Amniotic stem cell (primary cell): ENCODE measurements at places on chromosomes 1 and 21.

DNA sequence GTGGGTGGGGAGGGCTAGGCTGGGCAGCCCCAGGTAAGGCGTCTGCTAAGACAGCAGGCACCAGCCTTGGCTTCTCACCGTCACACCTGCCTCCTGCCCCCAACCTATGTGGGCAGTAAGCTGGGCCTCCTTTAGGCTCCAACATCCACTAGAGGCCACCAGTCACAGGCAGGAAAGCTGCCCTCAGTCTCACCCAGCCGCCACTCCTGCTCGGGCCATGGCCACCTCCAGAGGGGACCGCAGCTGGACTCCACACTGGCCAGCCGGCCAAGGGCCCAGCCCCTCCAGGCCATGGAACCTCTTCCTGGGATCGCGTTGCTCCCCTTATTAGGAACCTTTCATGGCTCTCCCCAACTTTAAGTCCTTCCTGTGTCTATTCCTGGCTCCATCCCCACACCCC is 74.5 kb downstream of the MRPL37 start:
- DNase-seq = no peak

DNA sequence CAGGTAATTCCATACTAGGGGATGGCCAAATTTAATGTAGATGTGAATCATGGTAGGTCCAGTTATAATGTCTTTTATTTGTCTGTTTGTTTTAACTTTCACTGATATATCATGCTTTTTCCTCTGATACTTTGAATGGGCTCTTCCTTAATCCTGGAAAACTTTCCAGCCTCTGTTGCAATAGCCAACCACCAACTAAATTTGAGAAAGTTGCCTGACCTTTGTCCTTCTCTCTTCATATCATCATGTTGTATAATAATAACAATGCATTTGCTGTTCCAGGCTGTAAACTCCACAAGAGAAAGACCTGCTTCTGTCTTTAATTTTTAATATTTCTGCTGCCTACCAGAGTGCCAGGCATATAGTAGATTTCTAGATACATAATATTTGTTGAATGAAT is 146.1 kb downstream of the HMCN1 start:
- DNase-seq = no peak

- DNase-seq = no peak
Measured at GRCh38 chr1:186286615-186287315, 88.3 kb downstream of the TPR start.

GRCh38 chr1:226428791-226429461 is 21.0 kb upstream of the PARP1 start:
- no peak for DNase-seq

- no peak for DNase-seq
Measured at GRCh38 chr21:35376406-35377135, 327.5 kb upstream of the RUNX1 start.

GRCh38 chr1:8276932-8277331 is 41.0 kb upstream of the SLC45A1 start:
- DNase-seq = no peak

GRCh38 chr1:180116964-180117763 is 37.5 kb upstream of the QSOX1 start:
- DNase-seq = no peak
